Ureter (tissue), 1 donor: ENCODE measurements at places on chromosomes 6 and 20. TPM values are rescaled to one million over a fixed set of nuclear protein-coding genes. Genes with fewer than 3 reads are reported as not detected.

GRCh38 chr6:36244641-36245280 is 25.1 kb upstream of the PNPLA1 start:
- DNase-seq, result no peak

DNA sequence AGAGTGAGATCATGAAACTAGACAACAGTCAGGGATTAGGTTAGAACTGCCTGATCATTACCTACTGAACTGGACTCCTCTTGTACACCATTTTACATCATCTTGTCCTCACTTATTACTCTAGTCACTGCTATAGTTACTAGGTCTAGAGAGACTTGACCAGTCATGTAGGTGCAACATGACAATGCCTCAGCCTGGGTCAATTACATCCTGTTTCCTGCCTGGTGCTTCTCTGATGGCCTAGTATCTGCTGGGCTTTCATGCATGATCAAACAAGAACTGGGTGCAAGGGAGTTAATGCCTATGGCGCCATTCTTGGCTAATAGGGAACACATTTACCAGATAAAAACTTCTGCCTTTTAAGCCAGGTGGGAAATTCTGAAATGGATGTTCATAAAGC is 39.2 kb upstream of the MMS22L start:
- DNase-seq, result no peak

GRCh38 chr6:145277358-145278086 is 457.8 kb downstream of the EPM2A start:
- DNase-seq, result no peak

GRCh38 chr6:37025621-37026466 is 20.4 kb downstream of the FGD2 start:
- DNase-seq, result no peak

DNA sequence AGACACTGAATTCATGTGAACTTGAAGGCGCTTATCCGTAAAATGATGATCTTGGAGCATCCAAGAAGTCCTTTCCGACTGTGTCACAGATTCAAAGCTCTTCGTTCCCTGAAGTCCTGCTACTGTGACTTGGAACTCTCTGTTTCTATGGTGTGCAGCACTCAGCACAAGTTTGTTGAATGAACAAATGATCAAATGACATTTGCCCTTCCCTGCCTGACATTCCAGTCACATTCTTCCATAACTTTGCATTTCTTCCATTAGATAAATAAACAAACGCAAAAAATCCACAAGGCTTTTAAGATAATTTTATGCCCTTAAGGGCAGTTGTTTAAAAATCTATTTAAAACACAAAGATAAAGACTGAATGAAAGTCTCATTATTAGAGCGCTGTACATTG is 39.9 kb downstream of the SGK1 start:
- DNase-seq, result no peak

The HLA-DQA1 gene
- 30.1 TPM for total RNA-seq

- no peak for DNase-seq
Observed at GRCh38 chr6:62737792-62738191, 451.8 kb upstream of the KHDRBS2 start.

The ACTL10 gene
- total RNA-seq, result 3.6 TPM
